Right forelimb (tissue), 1 donor: ENCODE measurements at places on chromosomes 5 and 9.
A peak's percentile ranks its signal among the peaks of the same experiment; 100 is the strongest.

DNA sequence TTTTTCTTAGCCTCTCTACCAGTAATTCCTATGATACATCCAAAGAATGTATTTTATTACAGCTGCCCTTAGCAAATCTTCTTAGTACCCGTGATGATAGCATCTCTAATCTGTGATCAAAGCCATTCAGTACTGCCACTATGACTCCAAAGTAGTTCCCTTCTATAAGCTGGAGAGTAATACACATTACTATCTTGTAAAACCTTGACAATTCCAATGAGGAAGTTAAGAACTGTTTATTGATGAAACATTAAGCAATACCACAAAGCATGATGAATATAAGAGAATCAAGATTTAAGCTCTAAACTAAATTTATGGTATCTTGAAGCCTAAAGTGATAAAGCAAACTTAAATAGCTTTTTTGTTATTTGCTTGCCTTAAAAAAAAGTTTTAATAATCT, 86.1 kb downstream of the SMIM23 start:
- DNase-seq, result no peak

DNA sequence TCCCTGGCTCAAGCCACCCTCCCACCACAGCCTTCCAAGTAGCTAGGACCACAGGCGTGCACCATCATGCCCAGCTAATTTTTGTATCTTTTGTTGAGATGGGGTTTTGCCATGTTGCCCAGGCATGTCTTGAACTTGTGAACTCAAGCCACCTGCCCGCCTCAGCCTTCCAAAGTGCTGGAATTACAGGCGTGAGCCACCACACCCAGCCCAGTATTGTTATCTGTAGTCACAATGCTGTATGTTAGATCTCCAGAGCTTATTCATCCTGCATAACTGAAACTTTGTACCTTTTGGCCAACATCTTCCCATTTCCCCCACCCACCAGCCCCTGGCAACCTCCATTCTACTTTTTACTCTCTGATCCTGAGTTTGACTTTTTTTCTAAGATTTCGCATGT, 37.5 kb downstream of the CREBRF start:
- no peak for DNase-seq

GRCh38 chr5:126433701-126434100, 10.5 kb downstream of the GRAMD2B start:
- DNase-seq, result no peak

DNA sequence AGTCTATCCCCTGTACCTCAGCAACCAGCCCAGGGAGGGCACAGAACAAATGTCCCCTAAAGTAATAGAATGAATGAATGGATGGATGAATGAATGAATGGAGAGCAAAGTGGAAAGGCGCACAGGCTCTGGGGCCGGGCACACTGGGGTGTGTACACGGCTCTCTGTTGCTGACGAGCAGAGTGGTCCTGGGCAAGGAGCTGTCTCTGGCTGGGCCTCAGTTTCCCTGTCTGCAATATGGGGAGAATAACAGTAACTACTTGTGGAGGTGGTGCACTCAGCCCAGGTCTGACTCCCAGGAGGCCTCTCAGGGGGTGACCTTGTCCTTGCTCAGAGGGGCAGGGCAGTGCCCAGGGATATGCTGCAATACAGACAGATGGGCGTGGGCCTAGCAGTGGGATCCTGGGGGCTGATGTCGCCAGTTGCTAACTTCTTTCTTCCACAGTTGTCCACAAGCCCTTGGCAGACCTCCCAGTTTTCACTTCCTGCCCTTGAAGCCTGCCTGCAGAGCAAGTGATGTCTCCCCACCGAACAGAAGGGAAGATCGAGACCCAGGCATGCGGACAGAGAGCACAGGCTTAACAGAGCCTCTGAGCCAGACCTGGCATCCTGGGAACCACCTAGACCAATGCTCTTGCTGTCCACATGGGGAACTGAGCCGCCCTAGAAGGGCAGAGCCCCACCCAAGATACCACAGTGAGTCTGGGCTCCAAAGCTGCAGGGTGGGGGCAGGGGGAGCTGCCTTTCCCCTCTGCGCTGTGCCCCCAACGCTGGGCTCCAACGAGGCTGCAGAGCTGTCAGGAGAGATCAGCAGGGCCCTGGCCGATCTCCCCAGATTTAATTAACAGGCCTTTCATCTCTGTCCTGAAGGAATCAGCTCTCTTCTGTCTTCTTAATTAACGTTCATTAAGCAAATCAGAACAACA, 13.6 kb upstream of the LAMC3 start:
- no peak for DNase-seq

- DNase-seq, result no peak
Measured at GRCh38 chr5:111580956-111581355, 68.6 kb upstream of the STARD4 start.

GRCh38 chr9:110257956-110258355, 1.6 kb upstream of the TXN start:
- DNase-seq, result no peak

- no peak for DNase-seq
Measured at GRCh38 chr5:42948961-42949347, 91.2 kb downstream of the ANXA2R start.

- DNase-seq, result peak; percentile 18
Measured at GRCh38 chr9:91845879-91846278, 104.1 kb downstream of the ROR2 start.

- no peak for DNase-seq
Measured at GRCh38 chr9:86075132-86076109, 23.9 kb downstream of the GOLM1 start.

- DNase-seq, result no peak
Measured at GRCh38 chr5:109291090-109291489, 118.7 kb downstream of the PJA2 start.

GRCh38 chr5:135395866-135396265, 3.2 kb downstream of the MACROH2A1 start:
- DNase-seq, result no peak

DNA sequence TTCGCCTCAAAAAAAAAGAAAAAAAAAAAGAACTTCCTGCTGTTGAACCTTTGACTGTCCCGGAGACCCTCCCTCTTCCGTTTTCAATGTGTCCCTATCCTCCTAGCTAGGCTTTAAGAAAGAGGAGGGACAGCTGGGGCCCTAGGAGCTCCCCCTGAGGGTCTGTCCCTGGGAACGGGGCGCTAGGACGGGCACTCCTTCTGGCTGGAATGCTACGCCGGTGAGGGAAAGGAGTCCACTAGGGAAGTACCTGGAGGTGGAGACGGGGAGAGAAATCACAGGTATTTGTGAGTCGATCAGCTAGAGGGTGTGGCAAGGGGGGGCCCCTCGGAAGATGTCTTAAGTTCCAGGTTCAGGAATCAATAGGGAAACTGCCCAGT, 4.6 kb downstream of the SIT1 start:
- DNase-seq, result no peak

DNA sequence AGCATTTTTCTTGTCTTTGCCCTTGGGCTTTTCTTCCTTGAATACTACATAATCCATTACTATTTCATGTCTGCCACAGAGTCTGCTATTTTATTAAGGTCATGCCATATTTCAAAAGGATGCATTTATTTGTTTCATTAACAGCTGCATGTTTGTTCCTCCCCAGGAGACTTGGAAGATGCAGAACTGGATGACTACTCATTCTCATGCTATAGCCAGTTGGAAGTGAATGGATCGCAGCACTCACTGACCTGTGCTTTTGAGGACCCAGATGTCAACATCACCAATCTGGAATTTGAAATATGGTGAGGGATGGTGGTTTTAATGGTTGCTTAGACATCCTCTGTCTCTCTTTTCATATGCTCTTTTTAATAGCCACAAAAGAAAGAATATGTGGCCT, 4.0 kb downstream of the IL7R start:
- no peak for DNase-seq

DNA sequence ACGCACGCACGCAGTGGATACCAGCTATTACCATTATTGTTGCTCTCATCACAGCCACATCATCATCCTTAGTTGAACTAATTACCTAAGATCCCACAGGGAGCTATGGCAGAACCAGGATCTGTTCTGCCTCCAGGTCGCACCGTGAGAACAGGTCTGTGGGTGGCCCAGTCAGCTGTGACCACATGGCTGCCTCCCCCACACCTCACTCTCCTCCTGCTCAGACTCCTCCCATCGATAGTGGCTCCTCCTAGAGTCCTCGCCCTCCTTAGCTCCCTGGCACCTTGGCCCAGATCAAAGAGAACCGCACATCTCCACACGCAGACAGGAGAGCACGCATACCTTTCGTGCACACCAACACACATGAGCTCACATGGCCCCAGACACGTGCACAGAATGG, 32.4 kb upstream of the RPL26L1 start:
- no peak for DNase-seq

GRCh38 chr5:121158451-121158850, 693.2 kb upstream of the FTMT start:
- no peak for DNase-seq

GRCh38 chr5:39869396-39869795, 444.6 kb upstream of the DAB2 start:
- DNase-seq, result no peak

DNA sequence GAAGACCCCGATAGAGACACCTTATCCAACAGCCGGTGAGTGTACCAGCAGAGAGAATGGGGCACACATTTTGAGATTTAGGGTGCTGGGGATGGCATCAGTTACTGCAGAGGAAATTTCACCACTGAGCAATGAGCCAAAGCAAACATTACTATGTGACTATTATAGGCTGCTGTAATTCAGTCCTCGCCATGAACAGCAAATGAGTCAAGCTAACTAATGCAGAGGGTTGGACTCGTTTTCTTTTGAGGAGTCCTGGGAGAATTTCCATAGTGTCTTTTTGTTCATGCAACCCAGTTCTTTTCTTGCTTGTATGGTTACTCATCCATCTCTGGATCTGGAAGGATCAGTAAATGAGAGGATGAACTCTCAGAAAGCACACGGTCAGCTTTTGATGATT, 323.8 kb downstream of the PSAT1 start:
- no peak for DNase-seq

DNA sequence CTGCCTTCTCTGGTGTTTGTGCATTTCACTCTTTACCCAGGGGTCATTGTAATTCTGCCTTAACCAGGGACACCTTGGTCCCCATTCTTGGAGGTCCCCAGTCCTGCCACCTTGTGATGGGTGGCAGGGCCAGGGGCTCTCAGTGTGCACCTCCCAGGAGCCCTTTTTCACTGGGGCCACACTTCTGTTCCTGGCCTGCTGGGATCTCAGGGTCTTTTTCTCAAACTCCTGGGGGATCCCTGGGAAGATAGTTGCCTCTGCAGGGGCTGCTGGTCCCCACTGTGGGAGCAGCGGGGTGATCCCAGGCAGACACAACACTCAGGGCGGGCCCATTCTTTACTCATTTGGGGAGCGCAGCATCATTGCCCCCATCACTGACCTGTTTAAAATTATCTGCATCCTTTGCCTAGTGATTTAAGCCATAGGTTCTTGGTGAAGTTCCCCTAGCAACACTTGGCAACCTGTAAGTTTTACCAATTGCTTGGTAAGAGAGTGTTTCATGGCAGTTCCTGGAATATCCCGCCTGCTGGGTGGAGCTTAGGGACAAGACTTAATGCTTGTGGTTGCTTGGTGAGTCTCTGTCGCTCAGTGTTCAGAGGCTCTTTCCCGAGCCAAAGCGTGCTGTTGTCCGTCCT, 15.7 kb downstream of the PHF2 start:
- DNase-seq, result no peak

DNA sequence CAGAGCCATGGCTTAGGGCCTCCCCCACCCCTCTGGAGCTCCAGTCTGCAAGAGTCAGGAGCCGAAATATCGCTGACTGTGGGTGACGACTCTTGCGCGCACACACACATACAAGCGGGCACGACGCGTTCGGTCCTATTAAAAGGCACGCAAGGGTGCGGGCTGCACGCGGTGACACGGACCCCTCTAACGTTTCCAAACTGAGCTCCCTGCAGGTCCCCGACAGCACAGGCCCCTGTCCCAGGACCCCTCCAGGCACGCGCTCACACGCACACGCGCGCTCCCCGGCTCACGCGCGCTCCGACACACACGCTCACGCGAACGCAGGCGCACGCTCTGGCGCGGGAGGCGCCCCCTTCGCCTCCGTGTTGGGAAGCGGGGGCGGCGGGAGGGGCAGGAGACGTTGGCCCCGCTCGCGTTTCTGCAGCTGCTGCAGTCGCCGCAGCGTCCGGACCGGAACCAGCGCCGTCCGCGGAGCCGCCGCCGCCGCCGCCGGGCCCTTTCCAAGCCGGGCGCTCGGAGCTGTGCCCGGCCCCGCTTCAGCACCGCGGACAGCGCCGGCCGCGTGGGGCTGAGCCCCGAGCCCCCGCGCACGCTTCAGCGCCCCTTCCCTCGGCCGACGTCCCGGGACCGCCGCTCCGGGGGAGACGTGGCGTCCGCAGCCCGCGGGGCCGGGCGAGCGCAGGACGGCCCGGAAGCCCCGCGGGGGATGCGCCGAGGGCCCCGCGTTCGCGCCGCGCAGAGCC, at the start of gene GRIN1:
TSS of gene GRIN1 (plus strand) at position 433 of the 746 bp plus-strand sequence. CDS start 333 bp downstream, outside the sequence.
- peak; percentile 70 for DNase-seq

DNA sequence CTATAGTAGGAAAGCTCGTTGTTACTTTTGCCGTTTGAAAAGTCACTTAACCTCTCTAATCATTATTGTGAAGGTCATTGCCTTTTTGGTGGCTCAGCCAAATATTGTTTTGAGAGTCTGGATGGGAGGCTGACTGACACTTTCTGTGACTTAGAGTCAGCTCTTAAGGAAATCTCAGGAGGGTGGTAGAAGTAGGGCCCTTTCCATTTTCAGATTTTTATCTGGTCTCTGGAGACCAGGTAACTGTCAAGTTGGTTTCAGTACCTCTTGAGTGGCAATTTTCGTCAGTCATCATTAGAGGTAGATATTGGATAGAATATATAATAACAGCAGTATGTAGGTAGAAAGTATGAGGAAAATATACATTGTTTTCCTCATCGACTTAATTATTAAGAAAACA, 23.3 kb downstream of the UGCG start:
- no peak for DNase-seq

DNA sequence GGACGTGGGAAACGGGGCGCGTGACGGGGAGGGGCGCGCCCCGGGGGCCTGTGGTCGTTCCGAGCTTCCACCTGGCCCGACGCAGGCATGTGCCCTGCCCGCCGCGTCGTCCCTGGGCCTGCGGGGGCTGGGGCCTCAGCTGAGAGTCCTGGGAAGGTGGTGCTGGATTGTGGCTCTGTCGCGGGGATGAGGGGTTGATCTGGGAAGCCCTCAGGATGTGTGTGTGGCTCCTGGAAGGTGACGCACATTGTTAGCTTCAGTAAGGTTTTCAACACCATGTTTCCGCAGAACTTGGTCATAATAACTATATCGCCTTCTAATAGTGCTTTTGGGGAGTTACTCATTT, 589.1 kb downstream of the MTRR start:
- no peak for DNase-seq

GRCh38 chr5:3862906-3863305, 267.3 kb downstream of the IRX1 start:
- no peak for DNase-seq
